Left ventricle myocardium superior (tissue), 1 donor: ENCODE measurements at places on chromosomes 16 and 17. TPM values are rescaled to one million over a fixed set of nuclear protein-coding genes. Genes with fewer than 3 reads are reported as not detected.
A peak's percentile ranks its signal among the peaks of the same experiment; 100 is the strongest.

DNA sequence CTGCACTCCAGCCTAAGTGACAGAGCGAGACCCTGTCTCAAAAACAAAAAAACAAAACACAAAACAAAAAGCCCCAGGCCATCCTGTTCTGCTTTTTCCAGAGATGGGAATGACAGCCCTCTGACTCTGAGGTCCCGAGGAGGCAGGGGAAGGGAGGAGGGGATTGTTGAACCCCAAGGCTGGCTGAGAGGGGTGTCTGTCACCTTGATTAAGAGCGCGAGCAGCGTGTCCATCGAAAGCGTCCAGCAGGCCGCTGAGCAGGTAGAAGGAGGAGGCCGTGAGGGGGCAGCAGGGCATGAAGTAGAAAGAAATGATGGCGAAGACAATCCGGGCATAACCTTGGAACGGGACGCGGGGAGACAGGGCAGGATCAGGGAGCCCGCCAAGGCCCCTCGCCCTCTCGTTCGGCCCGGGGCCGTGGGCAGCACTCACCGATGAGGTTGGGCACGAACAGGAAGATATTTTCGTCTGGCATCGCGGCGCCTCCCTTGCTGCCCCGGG lies 593 bp downstream of the CDIPT start:
- DNase-seq: peak; percentile 36

DNA sequence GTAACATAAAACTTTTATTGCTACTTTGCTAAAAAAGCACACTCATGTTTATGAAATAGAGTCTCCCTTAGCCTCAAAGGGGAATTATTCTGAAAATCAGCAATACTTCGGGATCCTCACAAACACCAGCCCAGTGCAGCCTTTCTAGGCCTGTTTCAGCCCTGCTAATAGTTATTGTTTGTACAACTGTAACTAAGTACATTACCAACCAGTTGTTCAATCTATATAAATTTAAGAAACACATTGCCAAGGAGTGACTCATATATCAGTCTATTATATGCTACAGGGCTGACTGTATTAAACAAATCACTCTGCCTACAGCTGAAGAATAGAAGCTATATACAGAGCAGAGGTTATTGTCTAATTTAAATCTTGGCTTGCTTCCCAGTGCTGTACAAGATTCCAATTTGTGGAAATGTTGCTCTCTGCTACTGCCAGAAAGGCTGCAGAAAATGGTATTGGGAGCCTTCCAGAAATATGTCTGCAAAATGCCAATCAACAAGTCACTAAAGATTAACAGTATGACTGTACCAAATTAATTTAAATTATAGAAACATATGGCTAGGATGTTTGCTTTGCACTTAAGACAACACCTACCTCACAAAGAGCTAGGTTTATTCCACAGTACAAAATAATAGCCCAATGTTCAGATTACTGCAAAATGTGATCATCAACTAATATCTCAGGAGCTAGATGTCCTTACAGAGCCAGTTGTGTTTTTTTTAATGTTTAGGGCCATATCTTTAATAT lies 49.7 kb downstream of the TOX3 start:
- no peak for DNase-seq

Gene CRYM
- total RNA-seq: 78.2 TPM

Gene TBC1D28
- not detected for total RNA-seq

- peak; percentile 77 for DNase-seq
Measured at GRCh38 chr16:77273-77806, 685 bp upstream of the MPG start.

- no peak for DNase-seq
Measured at GRCh38 chr16:88993166-88993761, 16.3 kb upstream of the CBFA2T3 start.

DNA sequence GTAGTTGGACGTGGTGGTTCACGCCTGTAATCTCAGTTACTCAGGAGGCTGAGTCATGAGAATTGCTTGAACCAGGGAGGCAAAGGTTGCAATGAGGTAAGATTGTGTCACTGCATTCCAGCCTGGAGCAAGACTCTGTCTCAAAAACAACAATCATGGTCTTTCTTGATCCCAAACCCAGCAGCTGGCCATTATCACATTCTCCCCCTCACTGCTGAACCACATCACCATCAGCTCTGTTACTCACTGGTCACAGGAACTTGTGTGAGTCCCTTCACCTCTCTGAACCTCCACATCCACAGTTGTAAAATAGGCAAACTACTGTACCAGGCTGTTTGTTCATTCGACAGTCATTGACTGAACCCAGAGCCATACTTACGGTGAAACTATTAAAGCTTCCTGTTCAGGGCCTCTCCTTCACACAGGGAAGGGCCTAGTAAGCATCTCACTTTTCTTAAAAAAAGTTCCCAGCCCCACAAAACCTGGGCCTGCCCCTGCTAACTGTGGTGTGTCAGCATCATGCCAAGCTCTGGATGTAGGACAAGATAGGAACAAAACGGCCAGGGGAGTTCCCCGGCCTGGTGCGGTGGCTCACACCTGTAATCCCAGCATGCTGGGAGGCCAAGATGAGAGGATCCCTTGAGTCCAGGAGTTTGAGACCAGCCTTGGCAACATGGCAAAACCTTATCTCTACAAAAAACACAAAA lies 104.7 kb downstream of the COPRS start:
- DNase-seq: no peak

DNA sequence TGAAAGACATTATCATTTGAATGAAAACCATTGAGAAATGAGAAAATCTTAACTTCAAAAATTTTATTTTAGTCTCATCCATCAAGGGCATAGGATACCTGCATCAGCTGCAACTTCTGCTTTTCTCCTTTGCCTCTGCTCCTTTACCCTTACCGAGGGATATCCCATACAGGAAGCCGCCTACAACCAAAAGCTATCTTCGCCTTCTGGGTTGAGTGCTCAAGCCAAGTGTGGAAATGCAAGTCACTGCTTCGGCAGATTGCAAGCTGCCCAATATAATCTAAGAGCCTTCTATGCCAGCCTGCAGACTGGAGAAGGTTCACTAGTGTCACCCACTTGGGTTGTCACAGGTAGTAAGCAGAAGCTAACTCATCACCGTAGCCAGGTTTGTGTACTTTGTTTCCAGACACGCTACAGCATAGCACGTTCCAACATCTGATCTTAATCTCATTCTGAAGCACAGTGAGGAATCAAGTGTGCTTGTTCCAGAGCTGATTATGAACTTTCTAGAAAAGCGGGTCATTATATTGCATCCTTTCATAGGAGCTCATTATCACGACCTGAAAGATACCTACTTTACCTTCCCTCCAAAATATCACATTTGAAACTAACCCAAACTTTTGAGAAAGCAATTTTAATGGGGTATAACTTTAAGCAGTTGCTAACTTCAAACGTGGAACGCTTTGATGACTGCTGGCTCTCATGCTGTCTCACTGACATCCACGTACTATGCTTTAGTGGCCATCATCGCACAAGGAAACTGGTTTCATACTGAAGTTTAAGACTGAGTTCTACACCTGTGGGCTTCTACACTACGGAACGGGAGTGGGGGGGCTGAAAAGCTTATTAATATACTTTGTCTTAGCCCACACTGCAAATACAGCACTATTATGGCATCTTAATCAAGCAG lies 8.0 kb upstream of the UNK start:
- DNase-seq: no peak

DNA sequence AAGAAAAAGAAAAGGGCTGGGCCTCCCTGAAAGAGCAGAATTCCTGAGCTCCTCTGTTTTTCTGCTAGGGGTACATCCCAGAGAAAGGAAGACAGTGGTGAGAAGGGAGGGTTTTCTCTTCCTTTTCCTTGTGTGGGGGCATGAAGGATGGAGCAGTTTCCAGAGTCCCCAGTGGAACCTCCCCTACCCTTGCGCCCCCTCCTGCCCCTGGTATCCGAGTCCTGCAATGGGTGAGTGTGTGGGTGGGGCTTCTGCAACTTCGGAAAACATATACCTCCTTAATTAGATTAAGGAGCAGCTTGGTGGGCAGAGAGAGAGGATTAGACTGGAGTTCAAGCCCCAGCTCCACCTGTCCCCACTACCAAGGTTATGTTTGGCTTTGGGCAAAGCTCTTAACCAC lies 5.4 kb upstream of the GIP start:
- DNase-seq: no peak

DNA sequence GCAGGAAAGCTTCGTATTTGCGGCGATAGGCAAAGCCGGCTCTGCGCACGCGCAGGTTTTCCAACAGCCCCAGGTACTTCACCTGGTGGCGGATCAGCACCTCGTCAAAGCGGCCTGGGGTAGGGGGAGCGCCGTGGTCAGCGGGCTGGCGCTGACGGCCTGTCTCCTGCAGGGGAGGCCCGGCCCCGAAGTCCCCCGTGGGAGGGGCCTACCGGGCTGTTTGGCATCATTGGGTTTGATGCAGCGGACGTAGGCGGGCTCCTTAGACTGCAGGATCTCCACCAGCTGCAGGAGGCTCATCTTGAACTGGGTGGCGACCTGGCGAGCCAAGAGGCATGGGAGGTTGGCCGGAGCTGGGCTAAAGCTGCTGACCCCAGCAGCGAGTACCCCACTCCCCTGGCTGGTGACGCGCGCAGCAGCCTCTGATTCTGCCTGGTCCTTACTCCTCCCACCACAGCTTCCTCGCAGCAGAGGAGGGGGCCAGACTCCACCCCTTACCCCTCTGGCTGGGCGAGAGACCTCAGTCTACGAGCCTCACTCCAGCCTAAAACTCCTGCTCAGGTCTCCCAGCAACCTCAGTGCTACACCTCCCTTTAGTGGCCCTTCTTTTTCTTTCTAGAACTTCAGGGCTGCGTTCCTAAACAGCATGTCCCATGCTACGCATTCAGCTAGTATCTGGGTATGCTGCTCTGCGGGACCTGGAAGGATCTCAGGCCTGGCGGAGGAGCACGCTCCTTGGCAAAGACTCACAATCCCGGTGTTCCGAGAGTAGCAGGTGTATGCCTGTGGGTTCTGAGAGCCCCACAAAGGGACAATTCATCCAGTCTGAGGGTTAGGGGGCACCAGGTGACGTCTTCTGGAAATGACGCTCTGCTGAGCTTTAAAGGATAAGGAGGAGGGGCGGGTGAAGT lies 16.1 kb upstream of the CRK start:
- DNase-seq: no peak

GRCh38 chr17:49227436-49228261 lies 2.9 kb downstream of the PHOSPHO1 start:
- DNase-seq: peak; percentile 82

Gene HIGD1B
- total RNA-seq: 22.2 TPM

DNA sequence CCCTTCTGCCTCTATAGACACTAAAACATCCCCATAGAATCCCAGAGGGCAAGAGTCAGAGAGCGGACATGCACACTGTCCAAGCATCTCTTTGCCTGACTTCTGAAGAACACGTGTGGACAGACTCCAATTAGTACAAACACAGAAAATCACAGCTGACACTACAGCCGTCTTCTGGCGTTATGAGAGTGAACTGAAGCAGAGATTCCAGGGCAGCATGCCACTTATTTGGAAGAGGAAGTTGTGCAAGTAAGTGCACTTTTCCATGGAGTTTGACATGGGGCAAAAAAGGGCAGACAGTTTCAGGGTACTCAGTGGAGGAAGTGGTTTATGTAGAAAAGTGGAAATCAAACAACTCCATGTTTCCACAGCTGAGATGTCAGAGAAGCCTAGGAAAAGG lies 16.8 kb upstream of the ZNF287 start:
- no peak for DNase-seq

Gene CACNG1
- total RNA-seq: not detected

Gene SOX8
- total RNA-seq: 0.47 TPM

DNA sequence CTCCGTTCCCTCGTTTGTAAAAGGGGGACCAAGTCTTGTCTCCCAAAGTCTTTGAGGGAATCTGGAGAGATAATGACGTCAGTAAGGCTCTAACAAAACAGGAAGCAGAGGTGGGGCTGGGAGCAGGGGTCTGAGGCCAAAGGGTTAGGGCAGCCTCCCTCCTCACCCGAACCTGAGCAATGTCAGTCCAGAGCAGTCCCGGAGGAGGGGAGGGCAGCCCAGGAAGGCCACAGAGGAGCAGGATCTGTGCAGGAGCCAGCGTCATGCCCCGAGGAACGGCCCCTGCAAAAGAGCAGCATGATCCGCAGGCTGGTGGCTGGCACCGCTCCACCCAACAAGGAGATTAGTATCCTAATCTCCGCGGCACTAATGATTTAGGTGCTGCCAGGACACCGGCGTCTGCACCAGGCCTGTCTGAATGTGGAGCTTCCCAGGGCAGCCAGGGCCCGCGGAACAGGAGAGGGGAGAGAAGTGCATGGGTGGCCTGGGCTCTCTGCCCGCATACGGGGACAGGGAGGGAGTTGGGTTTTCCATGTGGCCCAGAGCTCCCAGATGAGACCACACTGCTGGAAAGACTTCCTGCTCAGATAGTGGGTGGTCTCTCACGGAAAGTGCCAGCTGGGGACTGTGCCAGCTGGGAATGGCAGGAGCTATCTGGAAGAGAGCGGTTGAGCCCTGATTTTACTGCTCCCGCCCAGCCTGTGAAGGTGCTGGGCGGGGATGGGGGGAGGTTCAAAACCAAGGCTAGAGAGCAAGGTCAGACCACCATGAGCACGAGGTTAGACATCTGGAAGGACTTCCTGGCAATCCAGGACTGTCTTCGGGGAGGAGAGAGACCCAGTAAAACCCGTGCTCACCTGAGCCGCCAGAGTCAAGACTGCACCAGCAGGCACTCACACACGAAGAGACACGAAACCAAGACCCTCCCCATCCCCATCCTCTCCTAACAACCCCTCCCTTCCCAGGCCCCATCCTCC lies 11.0 kb upstream of the KRT17 start:
- peak; percentile 75 for DNase-seq

DNA sequence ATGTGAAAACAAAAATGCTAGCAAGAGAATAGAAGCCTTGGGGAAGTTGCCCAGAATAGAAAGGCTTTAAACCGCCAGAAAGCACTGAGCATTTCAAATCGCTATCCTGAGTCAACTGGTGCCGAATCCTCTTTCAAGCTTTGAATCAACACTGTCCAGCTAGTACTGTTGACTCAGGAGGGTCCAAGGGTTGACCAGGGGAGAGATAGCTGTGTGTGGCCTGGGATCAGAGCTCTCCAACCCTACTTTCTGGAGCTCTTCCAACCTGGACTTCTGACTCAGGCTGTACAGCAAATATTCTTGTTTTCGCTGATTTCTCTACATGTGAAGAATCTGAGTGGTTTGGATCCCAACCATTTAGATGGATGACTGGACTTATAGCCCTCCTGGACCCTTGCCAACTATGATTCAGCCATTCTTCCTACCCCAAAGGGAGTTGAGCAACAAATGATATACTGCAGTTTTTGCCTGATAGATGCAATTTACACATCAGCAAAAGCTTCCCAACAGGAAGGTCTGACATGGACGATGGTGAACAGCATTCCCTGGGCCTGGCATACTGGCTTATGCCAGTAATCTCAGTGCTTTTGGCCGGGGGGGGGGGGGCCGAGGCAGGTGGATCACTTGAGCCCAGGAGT lies 154.0 kb upstream of the SDK2 start:
- no peak for DNase-seq

Gene PRAC2
- total RNA-seq: not detected

DNA sequence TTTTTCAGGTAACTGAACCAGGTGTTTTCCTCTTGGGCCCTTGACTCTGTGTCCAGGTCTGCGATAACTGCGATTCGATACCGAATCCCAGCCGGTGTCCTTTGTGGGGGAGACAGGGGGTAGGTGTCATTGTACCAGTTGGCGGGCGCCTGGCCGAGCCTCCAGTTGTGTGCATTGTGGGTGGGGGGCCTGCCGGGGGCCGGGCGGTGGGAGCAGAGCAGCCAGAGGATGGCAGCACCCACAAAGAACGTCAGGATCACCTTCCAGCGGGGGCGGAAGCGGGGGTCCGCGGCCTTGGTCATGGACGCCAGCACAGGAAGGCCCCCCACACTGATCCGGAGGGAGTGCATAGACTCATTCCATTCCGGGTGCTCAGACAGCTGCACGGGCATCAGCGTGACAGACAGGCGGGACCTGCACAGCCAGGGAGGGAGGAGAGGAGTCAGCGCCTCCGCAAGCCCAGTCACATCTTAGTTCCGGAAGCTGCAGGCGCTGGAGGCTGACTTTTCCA lies 12.3 kb downstream of the CANT1 start:
- no peak for DNase-seq

GRCh38 chr17:27153005-27153404 lies 140.9 kb upstream of the WSB1 start:
- no peak for DNase-seq
